KBM-7 (cell line): ENCODE measurements at places on chromosomes 4 and X.

GRCh38 chr4:114019276-114019968 is 40.0 kb upstream of the ARSJ start:
- DNase-seq, result no peak

- DNase-seq, result peak; percentile 50
Measured at GRCh38 chr4:6939761-6940743, 30.4 kb downstream of the TBC1D14 start.

DNA sequence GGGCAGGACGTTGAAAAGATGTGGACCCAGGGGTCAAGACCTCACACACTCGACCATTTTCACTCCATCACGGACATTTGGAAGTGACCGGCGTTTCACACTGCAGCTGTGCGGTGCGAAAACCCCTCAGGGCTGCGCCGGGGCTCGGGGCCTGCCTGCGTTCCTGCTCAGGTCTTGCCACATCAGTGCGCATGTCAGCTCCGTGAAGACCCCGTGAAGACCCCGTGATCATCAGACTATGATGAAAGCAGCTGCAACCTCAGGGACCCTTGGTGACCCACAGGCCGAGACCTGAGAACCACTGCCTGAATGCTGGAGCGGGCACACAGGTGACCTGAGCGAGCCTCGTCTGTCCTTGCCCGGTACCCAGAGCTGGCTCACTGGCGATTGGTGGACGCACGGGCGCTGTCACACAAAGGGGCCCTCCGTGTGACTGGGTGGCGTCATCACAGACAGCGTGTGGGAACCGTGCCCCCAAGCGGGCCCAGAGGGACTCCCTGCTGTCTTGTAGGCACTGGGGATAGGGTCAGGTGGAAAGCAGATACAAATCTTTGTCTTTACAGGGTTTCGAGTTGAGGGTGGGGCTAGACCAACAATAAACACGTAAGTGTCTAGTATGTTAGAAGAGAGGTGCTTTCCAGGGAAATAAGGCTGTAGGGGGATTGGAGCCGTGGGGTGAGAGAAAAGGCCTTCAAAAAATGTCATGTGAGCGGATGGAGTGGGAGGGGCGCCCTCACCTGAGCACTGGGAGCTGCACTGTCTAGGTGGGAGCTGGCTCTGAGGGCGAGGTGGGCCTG is 12.7 kb downstream of the MSANTD1 start:
- DNase-seq, result no peak

DNA sequence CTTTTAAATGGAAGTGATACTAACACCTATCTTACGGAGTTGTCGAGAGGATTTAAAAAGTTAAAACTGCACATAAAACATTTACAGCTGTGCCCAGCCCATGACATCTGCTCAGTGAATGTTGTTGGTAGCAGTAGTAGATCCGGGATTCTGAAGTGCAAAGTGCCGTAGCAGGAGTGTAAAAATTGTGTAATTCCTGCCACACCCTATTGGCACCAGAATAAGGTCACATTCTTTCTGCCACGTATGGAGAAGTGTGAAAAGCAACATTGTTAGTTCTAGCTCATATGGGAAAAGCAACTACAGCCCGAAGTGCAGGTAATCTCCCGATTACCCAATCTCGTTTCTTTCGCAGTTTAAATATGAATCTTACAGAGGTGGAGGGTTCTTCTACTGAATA is 31.2 kb downstream of the PRIMPOL start:
- DNase-seq, result no peak

DNA sequence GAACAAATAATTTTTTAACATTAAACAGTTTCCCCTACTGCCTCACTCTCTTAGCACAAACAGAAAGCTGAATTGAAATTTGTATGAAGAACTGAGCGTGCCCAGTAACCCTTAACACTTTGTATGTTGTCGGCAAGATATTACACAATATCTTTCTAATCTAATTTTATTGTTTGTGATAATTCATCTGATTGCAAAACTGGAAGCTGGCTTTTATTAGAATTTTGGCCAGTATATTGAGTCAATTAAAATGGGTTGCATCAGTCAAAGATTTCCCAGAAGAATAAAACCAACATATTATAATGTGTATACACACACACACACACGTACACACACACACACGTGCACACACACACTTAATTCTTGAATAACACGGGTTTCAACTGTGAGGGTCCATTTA is 2332.1 kb downstream of the PCDH7 start:
- DNase-seq, result no peak

- peak; percentile 79 for DNase-seq
Measured at GRCh38 chrX:19814240-19814639, 73.2 kb downstream of the SH3KBP1 start.

- DNase-seq, result no peak
Measured at GRCh38 chr4:139469216-139469615, 15.3 kb downstream of the RAB33B start.

DNA sequence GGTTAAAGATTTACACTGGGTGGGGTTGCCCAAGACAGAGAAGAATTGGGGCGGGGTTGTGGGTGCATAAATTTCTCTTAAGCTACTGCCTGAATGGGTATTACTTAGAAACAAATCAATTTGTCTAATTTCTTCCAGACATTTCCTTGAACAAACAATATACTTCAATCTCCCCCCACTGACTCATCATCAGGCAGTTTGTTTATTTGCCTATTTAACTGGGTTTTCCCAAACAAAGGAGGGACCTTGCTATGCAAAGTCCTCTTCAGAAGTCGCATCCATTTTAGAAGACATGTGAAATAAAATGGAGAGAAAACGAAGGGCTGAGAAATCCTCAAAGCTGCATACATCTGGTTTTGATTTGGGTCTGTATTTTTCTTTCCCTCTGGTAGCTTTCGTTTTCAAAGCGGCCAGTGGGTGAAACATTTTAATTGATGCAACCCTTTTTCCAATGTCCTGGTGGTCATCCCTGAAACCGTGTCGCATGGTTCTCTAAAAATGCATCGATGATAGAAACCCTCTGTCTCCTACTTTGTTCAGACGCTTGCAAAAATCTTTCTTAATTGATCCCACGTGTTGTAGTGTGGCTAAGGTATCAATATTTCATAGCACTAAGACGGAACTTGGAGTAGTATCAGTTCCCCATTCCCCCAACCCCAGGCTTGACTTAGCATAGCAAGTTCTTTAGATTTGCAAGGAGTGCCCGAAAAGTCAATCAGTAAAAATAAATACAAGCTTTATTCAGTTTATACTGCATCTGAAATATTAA is 115.1 kb upstream of the MXRA5 start:
- no peak for DNase-seq

GRCh38 chr4:73919691-73920090 is 50.5 kb downstream of the CXCL1 start:
- no peak for DNase-seq

DNA sequence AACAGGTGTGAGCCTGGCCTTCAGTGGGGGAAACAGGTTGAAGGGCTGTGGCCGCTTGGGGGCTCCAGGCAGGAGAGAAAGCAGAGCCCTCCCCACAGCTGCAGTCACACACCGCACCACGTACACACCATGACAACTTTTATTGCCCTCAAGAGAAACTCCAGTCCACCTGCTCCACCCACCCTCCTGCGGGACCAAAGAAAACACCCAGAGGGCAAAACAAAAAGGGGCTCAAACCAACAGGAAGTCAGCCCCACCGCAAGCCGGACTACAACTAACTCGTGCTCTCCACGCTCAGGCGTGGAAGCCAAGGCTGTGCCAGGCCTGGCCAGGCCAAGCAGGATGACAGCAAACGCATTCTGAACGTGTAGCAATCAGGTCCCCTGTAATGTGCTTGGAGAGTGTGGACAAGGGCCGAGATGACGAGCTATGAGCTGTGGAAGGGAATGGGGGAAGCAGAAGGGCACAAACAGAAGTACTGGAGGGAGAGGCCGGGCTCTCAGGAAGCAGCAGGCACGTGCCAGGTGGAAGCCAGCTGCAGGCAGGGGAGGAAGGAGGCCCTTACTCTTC is 12.7 kb downstream of the SLC6A8 start:
- DNase-seq, result no peak

GRCh38 chrX:17564689-17565409 is 172.4 kb upstream of the SCML1 start:
- DNase-seq, result no peak

GRCh38 chr4:2943364-2944090 is 19.7 kb downstream of the NOP14 start:
- DNase-seq, result no peak

GRCh38 chr4:70628444-70628843 is at the start of gene ENAM:
Gene ENAM (plus strand): TSS chr4:70628744. CDS start chr4:70629501, 757 bp downstream.
- no peak for DNase-seq

DNA sequence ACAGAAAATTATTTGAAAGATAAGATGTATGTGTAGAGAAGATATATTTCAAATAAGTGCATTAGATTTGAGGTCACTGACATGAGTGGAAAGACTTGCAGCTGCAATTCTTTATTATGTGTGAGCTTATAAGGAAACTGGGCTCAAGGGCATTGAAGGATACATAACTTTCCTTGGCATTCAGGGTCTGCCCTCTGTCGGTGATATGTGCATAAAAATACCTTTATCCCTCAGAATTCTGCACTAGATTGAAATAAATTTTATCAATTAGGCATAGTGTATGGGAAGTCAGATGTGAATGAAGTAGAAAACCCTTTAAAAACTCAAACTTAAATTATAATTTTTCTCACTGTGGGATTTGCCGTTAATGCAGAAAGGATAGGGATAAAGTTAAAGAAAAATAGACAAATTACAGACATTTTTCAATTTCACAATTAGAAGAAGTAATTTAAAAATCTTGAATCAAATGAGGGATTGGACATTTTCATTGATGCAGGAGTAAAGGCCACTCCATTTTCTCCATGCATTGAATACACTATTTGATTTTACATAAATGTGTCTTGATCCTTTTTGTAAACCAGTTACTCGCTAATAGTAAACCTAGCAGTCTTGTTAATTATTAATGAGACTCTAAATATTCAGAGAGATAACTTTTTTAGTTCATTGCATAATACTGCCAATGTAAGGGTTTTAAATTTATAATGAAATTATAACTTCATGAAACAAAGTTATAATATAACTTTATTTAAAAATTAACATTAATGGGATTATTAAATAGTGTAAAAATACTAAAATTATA is 21.0 kb upstream of the ETNPPL start:
- peak; percentile 20 for DNase-seq

DNA sequence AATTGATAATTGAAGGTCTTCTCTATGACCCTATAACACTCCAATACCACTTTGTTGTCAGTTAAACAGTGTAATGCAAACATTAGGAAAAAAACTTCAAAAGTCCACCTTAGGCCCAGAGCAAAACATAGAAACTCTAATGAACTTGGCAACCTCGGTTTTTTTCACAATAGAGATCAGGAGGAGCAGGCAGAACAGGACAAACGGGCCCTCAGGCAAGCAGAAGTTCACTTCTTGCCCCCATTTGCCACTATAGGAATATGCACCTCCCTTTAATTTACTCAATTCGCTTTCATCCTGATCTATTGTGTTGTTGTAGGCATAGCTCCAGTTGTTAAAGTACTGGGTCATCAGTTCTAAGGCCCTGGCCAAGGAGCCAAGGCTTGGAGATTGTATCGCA is 18.2 kb downstream of the ACOX3 start:
- no peak for DNase-seq

DNA sequence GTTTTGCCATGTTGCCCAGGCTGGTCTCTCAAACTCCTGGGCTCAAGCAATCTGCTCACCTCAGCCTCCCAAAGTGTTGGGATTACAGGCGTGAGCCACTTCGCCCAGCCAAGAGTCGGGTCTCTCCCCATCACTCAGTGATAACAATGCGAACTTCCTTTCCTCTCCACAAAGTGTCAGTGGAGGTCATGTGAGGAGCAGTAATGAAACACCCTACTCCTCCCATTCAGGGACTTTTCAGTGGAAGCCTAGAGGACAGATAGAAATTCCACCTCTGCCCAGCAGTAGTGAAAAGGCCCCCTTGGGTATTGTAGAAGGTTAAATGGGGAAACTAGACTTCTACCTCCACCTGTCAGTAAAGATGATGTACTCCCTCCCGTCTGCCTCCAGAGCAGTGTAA is 141.9 kb upstream of the STK26 start:
- DNase-seq, result no peak

- DNase-seq, result no peak
Measured at GRCh38 chr4:32037399-32037798, 1317.2 kb downstream of the PCDH7 start.

DNA sequence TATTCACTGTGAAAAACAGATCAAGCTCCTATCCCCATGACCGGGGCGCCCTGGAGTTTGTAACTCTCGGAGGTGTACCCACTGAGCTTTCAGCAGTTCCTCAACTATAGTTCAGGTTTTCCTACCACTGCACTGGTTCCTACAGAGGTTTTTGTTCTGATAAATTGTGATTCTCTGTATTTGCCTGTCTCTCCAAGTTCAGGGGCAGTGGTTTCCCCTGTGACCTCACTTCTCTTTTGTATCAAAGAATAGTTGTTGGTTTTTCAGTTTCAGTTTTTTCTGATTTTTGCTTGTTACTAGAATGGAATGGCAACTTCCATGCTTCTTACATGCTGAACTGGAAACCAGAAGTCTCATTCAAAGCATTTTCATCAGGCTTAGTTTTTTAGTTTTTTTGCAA is 56.8 kb upstream of the PLS3 start:
- DNase-seq, result no peak

GRCh38 chr4:36884151-36884550 is 360.4 kb upstream of the NWD2 start:
- peak; percentile 11 for DNase-seq

- no peak for DNase-seq
Measured at GRCh38 chrX:150575419-150575814, 7.0 kb downstream of the MTM1 start.

- DNase-seq, result no peak
Measured at GRCh38 chrX:40663880-40664630, 16.7 kb upstream of the CXorf38 start.

- no peak for DNase-seq
Measured at GRCh38 chr4:86976801-86977485, 42.1 kb downstream of the AFF1 start.
